Breast epithelium (tissue), 4 donors: ENCODE measurements at places on chromosomes 7 and 10. TPM values are rescaled to one million over a fixed set of nuclear protein-coding genes. Genes with fewer than 3 reads are reported as not detected.

DNA sequence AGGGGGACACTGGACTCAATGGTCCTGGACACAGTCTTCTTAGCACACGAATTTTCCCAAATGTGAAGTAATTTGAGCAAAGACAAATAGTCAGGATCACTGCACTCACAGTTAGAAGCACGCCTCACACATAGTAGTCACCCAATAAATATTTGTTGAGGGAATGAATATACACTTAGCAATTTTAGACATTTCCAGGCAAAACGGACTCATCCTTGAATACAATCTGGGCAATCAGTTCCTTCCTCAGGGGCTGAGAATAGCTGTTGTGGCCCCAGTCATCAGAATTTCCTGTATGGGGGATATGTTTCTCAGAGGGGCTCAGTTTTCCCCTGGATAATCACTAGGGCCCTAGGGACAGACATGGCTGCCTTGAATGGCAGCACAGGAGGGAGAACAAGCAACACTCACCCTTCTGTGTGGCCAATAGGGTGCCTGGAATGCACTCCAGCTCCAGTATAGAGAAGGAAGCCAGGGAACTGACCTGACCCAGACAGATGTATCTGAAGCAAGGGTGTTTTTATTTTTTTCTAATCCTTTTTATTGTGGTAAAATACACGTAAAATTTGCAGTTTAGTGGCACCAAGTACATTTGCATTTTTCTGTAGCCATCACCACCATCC is 282.7 kb upstream of the ZNF32 start:
- no peak overlapping the region for H3K27ac ChIP-seq
- no peaks in the 10 kb centered on the region for H3K4me1 ChIP-seq
- no peaks in the 10 kb centered on the region for H3K27me3 ChIP-seq
- DNase-seq = no peak
- no peak overlapping the region for H3K4me3 ChIP-seq

DNA sequence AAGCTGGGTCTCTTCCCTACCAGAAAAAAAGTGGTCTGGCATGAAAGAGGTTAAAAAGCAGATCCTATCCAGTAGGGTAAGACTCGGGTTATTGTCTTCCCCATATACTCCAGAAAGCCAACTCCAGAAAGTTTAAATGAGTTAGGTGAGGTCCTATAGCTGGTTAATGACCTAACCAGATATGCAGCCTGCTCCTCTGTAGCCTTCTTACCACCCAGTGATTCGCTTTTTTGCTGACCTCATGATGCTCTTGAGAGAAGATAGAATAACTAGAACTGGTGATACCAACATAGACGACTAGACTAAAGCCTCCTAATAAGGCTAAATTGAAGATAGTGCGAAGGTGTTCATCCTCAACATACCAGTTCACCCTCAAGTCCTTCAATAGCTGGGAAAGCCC is 675 bp upstream of the GIMAP1 start:
- H3K27me3 ChIP-seq = no peaks in the 10 kb centered on the region
- H3K36me3 ChIP-seq = no peaks in the 10 kb centered on the region
- H3K4me1 ChIP-seq = no peaks in the 10 kb centered on the region

- peak; percentile 86 for DNase-seq
- H3K27me3 ChIP-seq = no peaks in the 10 kb centered on the region
- H3K36me3 ChIP-seq = no peaks in the 10 kb centered on the region
- peaks cover 4% of the 10 kb centered on the region for H3K4me1 ChIP-seq
Observed at GRCh38 chr10:121598263-121599249, at the start of gene FGFR2. Gene FGFR2, minus strand, starts transcription at chr10:121598444. Its CDS starts 4,627 bp downstream, at chr10:121593817.

DNA sequence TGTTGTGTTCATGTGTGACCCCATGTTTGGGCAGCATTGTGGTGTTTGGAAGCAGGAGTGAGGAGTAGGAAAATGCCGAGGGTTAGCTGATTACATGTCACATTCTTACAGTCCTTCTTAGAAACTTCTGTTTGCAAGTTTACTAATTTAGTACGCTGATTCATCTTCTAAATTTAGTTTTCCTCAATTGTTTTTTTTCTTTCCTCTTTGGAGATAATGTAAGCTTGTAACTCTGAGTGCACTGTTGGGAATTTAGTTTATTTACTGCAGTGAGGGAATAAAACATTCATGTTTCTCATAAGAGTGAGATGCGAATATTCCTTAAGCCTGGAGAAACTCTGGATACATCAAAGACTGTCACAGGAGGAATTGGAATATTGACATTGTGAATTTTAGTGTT is 135.0 kb downstream of the NT5C2 start:
- no peaks in the 10 kb centered on the region for H3K36me3 ChIP-seq
- no peak overlapping the region for H3K27ac ChIP-seq
- no peak overlapping the region for H3K4me3 ChIP-seq

DNA sequence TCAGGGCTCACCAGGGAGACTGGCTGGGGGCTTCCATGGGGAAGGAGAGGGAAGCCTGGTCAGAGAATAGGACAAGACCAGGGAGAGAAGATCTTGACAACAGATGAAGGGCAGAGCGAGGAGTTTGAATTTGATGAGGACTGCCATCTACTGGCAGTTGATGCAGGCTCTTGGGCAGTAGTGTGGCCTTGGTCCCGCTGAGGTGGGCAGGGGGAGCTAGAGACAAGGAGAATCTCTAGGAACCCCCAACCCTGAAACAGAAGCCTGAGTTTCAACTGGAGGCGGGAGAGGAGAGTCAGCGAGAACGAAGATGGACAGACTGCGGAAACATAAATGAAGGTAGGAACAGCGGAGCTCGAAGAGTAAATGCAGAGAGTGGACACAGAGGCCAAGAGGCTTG is 81.0 kb downstream of the PPP1R3C start:
- no peak for DNase-seq
- no peak overlapping the region for H3K4me3 ChIP-seq
- H3K27me3 ChIP-seq = no peaks in the 10 kb centered on the region
- H3K27ac ChIP-seq = no peak overlapping the region
- H3K36me3 ChIP-seq = no peaks in the 10 kb centered on the region
- H3K4me1 ChIP-seq = no peaks in the 10 kb centered on the region

DNA sequence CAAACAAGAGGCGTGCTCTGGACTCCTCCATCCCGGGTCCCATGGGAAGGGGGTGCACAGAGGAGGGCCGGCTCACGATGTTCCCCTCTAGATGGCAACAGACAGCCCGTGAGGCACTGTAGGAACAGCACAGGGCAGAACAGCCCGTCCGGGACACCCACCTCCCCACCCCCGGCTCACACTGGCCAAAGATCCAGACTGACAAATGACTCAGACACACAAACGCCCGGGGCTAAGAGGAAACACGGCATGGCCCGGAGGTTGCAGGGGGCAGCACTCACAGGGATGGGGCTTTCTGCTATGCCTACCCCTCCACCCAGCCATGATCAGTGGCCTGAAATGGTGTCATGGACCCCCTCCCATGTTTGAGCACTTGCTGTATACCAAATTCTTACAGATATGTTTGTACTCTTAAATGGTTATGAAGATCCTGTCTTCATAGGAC is 4.9 kb upstream of the ELN start:
- no peaks in the 10 kb centered on the region for H3K36me3 ChIP-seq
- peaks cover 7% of the 10 kb centered on the region for H3K4me1 ChIP-seq
- no peak overlapping the region for H3K27ac ChIP-seq
- H3K27me3 ChIP-seq = no peaks in the 10 kb centered on the region
- no peak for DNase-seq

DNA sequence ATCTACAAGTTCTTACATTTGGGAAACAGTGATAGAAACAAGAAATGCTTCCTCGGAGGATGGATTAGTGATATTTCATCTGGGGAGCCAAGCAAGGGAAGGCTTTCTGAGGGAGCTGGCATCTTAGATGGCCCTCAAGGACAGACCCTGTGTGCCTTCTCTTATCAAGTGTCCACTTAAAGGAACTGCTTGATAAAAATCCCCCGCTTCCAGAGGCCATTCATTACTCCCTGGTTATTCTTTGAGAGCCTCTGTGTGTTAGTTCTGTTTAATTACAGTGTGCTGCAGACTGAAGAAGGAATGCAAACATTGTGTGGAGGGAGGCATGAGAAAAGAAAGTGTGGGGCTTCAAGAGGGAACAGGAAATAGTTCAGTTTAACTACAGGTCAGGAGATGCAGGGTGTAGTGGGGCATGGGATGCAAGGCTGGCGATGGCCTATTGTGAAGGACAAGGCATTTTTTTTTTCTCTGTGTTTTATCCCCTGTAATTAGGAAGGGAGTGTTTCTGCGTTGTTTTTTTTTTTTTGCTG is 145.4 kb downstream of the SNX10 start:
- H3K36me3 ChIP-seq = no peaks in the 10 kb centered on the region
- H3K27ac ChIP-seq = no peak overlapping the region
- H3K27me3 ChIP-seq = no peaks in the 10 kb centered on the region
- DNase-seq = no peak

- no peaks in the 10 kb centered on the region for H3K27me3 ChIP-seq
- no peak overlapping the region for H3K4me3 ChIP-seq
- DNase-seq = no peak
- H3K36me3 ChIP-seq = no peaks in the 10 kb centered on the region
- no peak overlapping the region for H3K27ac ChIP-seq
Observed at GRCh38 chr7:2120841-2121830, 111.6 kb downstream of the MAD1L1 start.

GRCh38 chr7:130970196-130970595 is 236.2 kb upstream of the KLF14 start:
- no peak overlapping the region for H3K4me3 ChIP-seq
- DNase-seq = no peak
- no peaks in the 10 kb centered on the region for H3K27me3 ChIP-seq

GRCh38 chr7:110043519-110043918 is 1047.4 kb upstream of the LRRN3 start:
- H3K27ac ChIP-seq = no peak overlapping the region
- no peaks in the 10 kb centered on the region for H3K27me3 ChIP-seq
- H3K4me1 ChIP-seq = no peaks in the 10 kb centered on the region
- DNase-seq = no peak

GRCh38 chr7:50718876-50719275 is 63.8 kb downstream of the GRB10 start:
- H3K36me3 ChIP-seq = no peaks in the 10 kb centered on the region
- DNase-seq = no peak
- no peak overlapping the region for H3K4me3 ChIP-seq
- no peaks in the 10 kb centered on the region for H3K27me3 ChIP-seq

GRCh38 chr10:934746-935406 is 3.4 kb upstream of the LARP4B start:
- no peaks in the 10 kb centered on the region for H3K36me3 ChIP-seq
- H3K27ac ChIP-seq = no peak overlapping the region
- H3K4me3 ChIP-seq = no peak overlapping the region
- no peak for DNase-seq

GRCh38 chr7:12741951-12742575 is 54.6 kb downstream of the ARL4A start:
- no peaks in the 10 kb centered on the region for H3K36me3 ChIP-seq
- no peak overlapping the region for H3K4me3 ChIP-seq
- H3K27me3 ChIP-seq = no peaks in the 10 kb centered on the region
- H3K4me1 ChIP-seq = no peaks in the 10 kb centered on the region
- no peak overlapping the region for H3K27ac ChIP-seq

DNA sequence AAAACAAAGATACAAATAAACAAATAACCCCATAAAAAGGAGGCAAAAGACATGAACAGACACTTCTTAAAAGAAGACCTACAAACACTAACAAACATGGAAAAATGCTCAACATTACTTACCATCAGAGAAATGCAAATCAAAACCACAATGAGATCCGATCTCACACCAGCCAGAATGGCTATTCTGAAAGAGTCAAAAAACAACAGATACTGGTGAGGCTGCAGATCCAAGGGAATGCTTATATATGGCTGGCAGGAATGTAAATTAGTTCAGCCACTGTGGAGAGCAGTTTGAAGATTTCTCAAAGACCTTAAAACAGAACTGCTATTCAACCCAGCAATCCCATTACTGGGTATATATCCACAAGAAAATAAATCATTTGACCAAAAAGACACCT is 80.4 kb upstream of the NRP1 start:
- no peaks in the 10 kb centered on the region for H3K36me3 ChIP-seq
- H3K27me3 ChIP-seq = no peaks in the 10 kb centered on the region
- no peak overlapping the region for H3K4me3 ChIP-seq
- no peak for DNase-seq
- no peaks in the 10 kb centered on the region for H3K4me1 ChIP-seq
- H3K27ac ChIP-seq = no peak overlapping the region

DNA sequence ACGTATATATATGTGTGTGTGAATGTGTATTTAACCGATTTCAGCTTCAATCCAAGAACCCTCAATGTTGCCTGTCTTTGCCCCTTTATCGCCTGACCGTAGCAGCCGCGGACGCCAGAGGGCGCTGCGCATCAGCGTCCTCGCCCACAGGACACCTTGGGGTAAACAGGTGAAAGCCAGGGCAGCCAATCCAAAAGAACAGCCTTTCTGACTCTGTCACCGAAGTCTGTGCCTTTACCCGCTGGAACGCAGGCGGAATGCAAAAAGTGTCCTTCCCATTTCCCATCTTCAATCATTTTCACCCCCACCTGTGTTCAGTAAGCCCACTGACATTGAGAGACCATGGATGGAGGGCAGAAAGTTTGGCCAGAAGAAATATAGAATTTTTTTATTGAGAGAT is 3.6 kb downstream of the NXPH1 start:
- H3K4me3 ChIP-seq = no peak overlapping the region
- no peak overlapping the region for H3K27ac ChIP-seq
- DNase-seq = no peak
- no peaks in the 10 kb centered on the region for H3K36me3 ChIP-seq
- peaks cover 98% of the 10 kb centered on the region for H3K27me3 ChIP-seq

GRCh38 chr10:75956624-75957023 is 525.2 kb downstream of the LRMDA start:
- no peaks in the 10 kb centered on the region for H3K27me3 ChIP-seq
- no peak overlapping the region for H3K27ac ChIP-seq
- no peak for DNase-seq
- H3K36me3 ChIP-seq = no peaks in the 10 kb centered on the region
- H3K4me1 ChIP-seq = no peaks in the 10 kb centered on the region

Gene IRF5
- total RNA-seq = 4.6 TPM

Gene RBM20
- 1.6 TPM for total RNA-seq

Gene IFIT1B
- total RNA-seq = not detected
